ENCODE measurements at places on chromosomes 6 and 20.

DNA sequence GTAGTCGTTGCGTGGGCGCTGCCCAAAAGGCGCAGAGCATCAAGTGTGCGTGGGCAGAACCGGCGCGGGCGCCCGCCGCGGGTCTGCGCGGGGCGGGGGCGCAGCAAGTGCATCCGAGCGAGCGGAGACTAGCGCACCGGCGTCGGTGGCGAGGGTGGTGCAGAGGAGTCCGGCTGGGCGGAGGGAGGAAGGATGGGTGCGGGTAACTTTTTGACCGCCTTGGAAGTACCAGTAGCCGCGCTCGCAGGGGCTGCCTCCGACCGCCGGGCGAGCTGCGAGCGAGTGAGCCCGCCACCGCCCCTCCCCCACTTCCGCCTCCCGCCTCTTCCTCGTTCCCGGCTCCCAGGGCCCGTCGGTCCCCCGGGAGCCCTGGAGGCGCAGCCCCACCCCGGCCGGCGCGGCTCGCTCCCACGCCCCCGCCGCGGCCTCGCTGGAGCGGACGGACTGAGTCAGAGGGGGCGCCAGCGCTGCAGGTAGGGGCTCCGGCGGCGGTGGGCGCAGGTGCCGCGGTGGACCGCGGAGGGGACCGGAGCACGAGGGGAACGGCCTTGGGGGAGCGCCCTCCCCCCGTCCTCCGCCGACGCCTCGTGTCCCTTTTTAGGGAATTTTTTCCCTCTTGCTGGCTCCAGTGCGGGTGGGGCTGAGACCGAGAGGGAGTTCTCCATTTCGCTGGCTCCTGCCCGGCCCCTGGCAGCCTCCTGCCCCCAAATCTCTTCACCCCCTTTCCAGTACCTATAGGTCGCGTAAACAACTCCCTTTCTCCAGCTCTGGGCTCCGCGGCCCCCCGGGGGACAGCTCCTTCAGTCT lies 1.6 kb upstream of the DBNDD2 start:
- DNase-seq, result peak; percentile 46

- DNase-seq, result no peak
Observed at GRCh38 chr20:22560817-22561216, 23.6 kb downstream of the FOXA2 start.

GRCh38 chr20:33570743-33571142 lies 80.8 kb downstream of the CBFA2T2 start:
- no peak for DNase-seq

- DNase-seq, result no peak
Observed at GRCh38 chr6:1739220-1739619, 129.5 kb downstream of the FOXC1 start.

DNA sequence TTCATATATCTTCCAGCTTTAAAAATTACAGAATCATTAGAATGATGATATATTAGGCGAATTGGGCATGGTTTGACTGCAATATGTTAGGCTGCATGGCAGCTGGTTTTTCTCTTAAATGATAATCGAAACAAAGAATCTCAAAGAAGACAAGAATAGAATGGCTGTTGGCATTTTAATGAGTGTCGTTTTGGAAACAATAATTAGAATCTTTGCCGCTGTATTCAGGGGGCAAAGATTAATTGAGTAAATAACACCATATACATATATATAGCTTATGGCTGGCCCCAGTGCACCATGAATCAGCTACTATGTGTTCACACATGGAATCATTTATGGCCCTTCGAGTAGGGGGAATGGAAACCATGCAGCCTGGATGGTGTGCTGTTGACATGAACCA lies 216.2 kb downstream of the RNF144B start:
- DNase-seq, result no peak

- no peak for DNase-seq
Observed at GRCh38 chr6:56339524-56339923, 92.1 kb upstream of the COL21A1 start.

DNA sequence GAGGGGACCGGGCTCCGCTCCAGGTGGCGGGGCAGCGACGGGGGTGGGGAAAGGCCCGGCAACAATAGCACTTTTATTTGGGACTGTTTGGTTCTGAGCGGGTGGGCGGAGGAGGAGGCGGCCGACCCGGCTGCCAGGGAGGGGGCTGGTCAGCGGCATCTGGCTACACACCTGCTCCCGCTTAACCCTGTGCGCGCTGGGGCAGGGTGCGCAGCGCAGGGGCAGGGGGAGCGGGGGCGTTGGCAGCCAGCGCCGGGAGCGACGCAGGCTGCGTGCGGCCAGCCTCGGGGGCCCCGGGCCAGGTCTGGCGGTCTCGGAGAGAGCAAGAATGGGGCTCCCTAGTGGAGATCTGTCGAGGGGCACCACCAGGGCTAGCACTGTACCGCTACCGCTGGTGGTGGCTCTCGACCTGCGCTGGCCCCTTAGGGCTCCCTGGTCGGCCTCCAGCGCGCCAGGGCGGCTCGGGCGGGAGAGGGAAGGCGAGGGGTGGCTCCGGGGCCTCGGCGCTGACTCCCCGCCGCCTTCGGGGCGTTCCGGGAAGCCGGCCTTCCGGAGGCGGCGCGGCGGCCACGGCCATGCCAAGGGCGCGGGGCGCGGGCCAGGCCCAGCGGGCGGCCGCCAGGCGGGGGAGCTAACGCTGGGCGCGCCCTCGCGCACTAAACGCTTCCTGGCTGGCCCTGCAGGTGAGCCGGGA lies 92.4 kb downstream of the NCR2 start:
- peak; percentile 50 for DNase-seq

- no peak for DNase-seq
Observed at GRCh38 chr20:39268981-39269461, 306.9 kb downstream of the DHX35 start.
